ENCODE measurements at places on chromosomes 4 and X.

DNA sequence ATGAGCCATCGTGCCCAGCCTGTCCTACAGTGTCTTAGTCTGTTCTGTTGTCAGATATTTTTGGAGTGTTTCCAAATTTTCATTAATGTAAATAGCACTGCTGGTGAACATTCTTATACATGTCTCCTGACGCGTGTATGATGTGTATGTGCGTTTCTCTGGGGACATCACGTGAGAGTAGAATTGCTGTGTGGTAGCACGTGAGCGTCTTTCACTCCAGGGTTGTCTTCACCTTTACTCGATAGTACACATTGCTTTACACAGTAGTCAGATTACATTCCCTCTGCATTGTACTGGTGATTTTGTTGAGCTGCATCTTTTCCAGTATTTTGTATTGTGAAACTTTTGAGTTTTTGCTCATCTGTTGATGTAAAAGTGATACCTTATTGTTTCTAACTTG lies 60.0 kb downstream of the ARHGAP10 start:
- no peak for DNase-seq

- no peak for DNase-seq
Measured at GRCh38 chrX:69234624-69235023, 69.4 kb upstream of the PJA1 start.

GRCh38 chrX:19673375-19674040 lies 158.2 kb upstream of the MAP3K15 start:
- no peak for DNase-seq

DNA sequence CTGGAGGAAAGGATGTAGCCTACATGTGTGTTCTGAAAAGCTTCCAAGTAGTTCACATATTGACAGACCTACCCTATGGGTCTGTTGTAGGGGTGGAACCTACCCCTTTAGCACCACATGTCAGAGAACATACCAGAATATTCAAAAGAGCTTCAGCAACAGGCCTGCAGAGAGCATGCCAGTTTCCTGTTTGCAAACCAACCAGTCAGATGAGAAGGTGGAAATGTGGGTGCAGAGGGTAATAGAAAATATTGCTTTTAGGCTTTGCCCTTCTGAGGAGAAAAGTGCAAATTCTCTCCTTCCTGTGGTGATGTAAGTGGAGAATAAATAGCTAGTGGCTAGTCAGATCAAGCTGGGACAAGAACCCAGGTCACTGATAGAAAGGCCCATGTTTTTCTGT lies 16.4 kb downstream of the INTS6L start:
- no peak for DNase-seq

DNA sequence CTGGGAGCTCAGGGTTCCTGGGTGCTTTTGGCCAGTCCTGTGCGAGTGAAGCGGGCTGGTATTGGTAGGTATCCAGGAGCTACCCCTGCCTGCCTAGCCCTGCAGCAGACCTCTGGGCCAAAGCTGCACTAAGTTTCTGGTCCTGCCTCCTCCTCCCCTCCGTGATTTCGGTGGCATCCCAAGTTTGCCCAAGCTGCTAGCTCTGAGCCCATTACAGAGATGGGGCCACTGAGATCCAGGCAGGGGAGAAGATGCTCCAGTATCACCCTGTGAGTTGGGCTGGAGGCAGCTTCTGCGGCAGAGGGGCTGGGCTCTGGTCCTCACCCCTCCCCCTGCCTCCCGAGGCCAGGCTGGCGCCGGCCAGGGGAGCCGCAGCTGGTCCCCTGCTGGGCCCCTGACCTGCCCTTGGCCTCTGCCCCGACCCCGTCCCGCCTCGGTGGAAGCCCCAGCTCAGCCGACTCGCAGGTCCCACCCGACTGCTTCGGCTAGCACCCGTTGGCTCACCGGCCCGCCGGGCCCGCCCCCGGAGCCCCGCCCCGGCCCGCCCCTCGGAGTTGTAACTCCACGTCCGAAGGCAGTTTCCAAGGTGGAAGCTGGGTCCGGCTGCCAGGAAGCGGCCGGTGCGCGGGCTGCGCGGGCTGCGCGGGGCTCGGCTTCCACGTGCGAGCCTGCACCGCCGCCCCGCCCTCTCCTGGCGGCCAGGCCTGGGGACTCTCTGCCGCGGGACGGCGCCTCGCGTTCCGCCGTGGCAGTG lies at the start of gene DUSP9:
DUSP9 (plus strand) TSS at position 584 of the 754 bp plus-strand sequence. CDS start 751 bp downstream, outside the sequence.
- DNase-seq, result no peak

- no peak for DNase-seq
Measured at GRCh38 chr4:8171984-8172924, 13.6 kb upstream of the ABLIM2 start.

GRCh38 chr4:151198748-151199147 lies 78.2 kb upstream of the PRSS48 start:
- no peak for DNase-seq

DNA sequence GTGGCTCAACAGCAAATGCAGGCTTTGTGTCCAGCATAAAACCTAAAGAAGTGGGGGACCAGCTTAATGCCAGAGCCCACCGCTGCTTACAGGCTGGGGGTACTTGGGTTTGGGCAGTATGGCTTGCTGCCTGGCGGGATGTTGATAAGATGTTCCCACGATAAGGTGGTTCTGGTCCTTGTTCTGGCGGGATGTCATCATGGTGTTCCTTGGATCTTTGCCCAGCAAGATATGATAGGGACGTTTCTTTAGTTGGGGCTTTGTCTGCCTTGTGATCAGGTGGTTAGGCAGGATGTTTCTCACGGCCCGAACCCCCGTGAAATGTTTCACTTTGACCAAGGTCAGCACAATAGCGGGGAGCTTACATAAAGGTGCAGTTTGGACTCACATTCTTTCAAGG lies 35.3 kb downstream of the PNPLA4 start:
- no peak for DNase-seq

- DNase-seq, result no peak
Measured at GRCh38 chr4:80221161-80221560, 23.9 kb downstream of the PRDM8 start.

- no peak for DNase-seq
Measured at GRCh38 chr4:38313175-38313574, 350.8 kb upstream of the KLF3 start.

- DNase-seq, result no peak
Measured at GRCh38 chrX:38704146-38704882, 96.9 kb upstream of the MID1IP1 start.

- no peak for DNase-seq
Measured at GRCh38 chrX:56798866-56799758, 70.1 kb downstream of the NBDY start.

DNA sequence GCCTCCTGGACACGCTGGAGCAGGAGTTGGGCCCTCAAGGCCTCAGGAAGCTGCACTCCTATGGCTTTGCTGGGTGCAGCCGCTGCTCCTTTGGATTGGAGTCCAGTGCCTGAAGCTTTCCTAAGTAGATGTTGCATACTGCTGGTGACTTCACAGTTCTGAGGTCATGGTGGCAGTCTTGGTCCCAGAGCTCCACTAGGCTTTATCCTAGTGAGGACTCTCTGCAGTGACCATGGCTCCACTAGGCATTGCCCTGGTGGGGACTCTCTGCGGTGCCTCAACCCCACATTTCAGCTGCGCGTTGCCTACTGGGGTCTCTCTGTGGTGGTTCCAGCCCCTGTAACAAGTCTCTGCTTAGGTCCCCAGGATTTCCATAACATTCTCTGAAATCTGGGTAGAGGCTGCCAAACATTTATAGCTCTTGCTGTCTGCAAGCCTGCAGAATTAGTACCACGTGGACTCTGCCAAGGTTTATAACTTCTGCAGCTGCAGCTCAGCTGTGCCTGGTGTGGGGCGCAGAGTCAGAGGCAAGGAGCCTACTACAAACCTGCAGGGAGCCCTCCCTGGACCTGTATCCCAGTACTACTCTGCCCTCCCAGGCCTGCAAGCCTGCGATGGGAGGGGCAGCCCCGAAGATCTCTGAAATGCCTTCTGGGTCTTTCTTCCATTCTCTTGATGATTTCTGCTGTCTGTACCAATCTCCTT lies 46.0 kb upstream of the NFKB1 start:
- no peak for DNase-seq

- no peak for DNase-seq
Measured at GRCh38 chr4:54276641-54277430, 47.7 kb downstream of the PDGFRA start.

GRCh38 chrX:63758011-63758410 lies 27.0 kb downstream of the ARHGEF9 start:
- no peak for DNase-seq

DNA sequence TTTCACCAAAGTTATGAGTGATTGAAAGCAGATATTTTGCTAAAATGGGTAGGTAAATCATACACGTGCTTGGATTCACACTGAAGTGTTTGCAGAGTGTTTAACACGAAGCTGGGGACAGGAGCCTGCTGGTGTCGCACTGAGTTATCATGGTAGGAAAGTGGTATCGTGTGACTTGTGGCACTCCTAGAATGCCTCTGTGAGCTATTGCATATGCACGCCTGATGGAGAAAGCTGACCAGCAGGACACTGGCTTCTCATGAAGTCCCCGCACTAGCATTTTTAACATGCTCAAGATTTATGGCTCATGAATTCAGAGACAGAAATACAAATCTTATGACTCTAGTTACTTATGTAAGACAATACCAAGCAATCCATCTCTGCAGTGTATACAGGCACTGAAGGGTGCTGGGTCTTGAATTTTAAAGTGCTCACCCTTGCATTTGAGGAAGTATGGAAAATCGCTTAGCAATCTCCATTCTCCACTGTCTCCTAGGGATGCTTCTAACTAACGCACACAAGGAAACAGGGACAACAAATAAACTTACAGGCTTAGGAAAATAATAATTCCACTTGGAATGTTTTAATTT lies 19.8 kb downstream of the VCX3B start:
- DNase-seq, result no peak

GRCh38 chr4:93182722-93183121 lies 645.8 kb upstream of the ATOH1 start:
- DNase-seq, result no peak

DNA sequence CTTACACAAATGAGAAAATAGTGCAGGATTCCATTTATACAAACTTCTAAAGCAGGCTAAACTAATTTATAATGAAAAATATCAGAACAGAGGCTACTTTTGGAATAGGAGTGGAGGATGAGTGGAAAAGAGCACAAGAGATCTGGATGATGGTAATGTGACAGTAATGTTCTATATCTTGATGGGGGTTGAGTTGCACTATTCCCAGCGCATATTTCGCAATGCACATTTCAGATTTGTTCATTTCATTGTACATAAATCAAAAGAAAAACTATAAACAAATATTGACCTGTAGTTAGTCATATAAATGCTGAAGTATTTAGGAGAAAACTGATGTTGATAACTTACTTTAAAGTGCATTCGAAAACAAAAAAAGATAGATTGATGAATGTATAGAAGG lies 177.0 kb upstream of the MAOA start:
- no peak for DNase-seq

DNA sequence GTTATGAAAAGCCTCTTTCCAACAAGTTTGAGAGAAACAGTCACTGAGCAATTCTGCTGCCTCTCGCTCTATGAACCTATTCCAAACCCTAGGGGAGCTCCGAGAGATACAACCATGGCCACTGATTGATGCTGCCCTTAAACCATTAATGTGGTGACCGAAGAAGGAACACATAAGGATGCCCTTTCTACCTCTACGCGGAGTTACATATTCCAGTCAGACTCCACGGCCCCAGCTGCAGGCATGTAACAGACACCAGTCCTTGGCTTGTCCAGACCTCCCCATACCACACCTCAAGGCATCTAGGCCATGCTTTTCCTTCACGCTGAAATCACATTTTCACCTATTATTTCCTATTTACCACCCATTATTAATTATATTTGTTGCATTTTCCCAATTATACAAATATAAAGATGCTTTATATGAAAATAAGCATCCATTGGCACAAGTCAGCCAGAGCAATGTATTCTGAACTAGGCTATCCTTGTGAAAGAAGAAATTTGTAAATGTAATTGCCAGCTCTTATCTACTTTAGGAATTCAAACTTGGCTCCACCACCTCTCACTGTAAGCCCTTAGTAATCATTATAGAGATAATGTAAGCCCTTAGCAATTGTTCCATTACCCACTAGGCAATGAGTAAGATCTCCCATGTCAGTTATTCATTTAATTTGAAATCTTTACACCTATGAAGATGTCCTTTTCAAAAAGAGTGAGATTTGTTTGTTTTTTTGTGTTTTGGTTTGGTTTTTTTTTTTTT lies 338.4 kb downstream of the NR3C2 start:
- no peak for DNase-seq

GRCh38 chr4:166044871-166045270 lies 171.8 kb downstream of the TLL1 start:
- no peak for DNase-seq

DNA sequence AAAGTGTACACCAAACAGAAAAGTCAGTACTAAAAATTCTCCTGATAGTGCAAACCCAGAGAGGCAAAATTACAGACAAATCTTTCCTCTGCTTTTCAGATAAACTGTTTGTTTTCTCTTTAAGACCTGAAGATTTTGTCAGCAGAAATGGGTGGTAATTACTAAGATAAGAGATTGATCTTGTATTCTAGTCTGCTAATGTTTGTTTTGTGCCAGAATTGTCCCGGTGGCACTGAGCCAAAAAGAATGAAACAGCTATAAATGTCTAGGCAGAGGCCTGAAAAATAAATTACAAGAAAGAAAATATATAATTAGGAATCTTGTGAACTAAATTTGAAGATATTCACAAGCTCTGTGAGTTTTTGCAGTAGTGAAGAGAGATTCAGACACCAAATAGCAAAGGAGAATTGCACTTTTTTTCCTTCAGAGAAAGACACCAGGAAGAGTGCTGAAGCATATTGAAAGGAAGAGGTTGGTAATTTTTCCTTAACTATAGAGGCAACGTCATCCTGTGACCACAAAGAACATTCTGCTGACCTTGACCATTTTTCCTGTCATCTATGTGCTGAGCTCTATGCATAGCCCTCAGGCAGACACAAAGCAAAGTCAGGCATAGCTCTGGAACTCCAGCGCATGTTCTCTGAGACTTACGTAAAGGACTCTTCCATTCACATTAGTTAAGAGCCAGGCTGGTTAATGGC lies 314.5 kb upstream of the RASGEF1B start:
- no peak for DNase-seq

DNA sequence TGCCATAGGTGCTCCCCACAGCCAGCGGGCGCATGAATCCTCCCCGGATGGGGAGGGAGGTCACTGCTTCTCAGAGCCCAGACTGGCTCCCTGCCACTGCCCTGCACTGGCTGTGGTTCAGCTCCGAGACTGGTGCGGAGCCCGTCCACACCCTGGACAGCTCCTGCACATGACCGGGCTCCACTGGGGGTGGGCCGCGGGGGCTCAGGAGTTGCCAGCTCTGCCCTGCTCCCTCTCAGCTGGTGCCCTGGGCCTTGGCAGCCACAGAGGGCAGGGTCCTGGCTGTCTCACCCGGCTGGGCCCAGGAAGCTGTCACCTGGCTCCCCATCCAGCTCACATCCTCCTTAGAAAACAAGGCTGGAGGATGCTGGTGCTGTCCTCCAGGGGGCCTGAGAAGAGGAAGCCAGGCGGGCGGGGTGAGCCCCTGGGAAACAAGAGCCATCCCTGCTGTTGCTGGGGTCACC lies 64.9 kb upstream of the ADRA2C start:
- DNase-seq, result no peak

- DNase-seq, result no peak
Measured at GRCh38 chr4:120682981-120683380, 239.5 kb downstream of the PRDM5 start.

DNA sequence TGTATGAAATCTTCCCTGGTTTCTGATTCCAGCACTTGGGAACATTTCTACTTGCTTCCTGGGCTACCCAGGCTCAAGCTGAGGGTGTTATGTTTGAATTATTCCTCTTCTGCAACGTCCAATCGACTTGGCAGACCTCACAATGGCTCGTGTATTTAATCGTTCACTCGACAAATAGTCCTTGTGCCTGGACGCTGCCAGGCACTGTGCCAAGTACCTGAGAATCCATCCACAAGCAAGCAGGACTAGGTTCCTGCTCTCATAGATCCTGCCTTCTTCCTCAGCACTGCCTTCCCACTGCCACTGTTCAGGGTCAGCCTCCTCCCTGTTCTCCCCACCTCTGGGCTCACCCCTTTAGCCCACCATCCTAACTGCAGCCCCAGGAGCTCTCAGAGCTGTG lies 113.3 kb downstream of the EFNB1 start:
- DNase-seq, result no peak
